ENCODE measurements at places on chromosomes 5 and 9.

- DNase-seq, result no peak
- H3K27ac ChIP-seq, result no peak overlapping the region
- H3K4me1 ChIP-seq, result no peaks in the 10 kb centered on the region
- H3K4me3 ChIP-seq, result no peak overlapping the region
Observed at GRCh38 chr9:10008101-10008799, 604.6 kb downstream of the PTPRD start.

DNA sequence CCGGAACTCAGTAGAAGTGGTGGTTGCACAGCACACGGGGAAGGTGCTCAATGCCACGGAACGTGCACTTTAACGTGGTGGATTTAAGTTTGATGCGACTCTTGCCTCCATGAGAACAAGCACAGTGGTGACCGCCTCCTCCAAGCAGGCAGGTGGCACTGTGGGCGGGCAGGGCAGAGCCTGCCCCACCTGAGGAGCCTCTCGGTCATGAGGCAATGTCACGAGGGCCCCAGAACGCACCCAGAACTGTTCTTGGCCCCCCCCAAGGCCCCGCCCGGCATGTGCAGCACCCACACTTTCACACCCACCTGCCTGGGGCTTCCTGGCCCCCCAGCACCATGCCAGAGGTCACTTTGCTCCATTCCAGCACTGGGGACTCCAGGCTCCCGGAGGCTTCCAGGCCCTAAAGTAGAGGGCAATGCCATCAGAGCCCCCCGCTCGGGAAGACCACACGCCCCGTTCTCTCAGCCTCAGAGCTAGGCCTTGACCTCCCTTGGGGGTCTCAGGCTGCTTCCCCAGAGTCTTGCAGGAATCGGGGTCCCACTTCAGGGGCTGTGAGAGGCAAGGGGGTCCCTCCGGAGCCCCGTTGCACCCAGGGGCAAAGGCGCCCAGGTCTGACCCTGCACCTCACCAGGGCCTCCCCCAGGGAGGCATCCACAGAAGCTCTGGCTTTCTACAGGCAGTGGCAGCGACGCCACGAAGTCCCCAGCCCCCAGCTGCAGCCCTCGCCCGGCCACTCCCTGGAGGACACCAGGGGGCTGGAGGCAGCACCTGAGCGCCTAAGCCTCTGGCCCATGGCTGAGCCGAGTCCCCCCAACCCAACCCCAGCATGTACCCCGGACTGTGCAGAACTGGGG lies 14.0 kb downstream of the CCDC187 start:
- no peak overlapping the region for H3K27ac ChIP-seq
- no peaks in the 10 kb centered on the region for H3K4me1 ChIP-seq
- no peaks in the 10 kb centered on the region for H3K27me3 ChIP-seq
- DNase-seq, result no peak
- H3K36me3 ChIP-seq, result no peaks in the 10 kb centered on the region

GRCh38 chr5:39459071-39459470 lies 34.3 kb upstream of the DAB2 start:
- H3K36me3 ChIP-seq, result no peaks in the 10 kb centered on the region
- no peak overlapping the region for H3K4me3 ChIP-seq
- H3K4me1 ChIP-seq, result no peaks in the 10 kb centered on the region
- H3K27me3 ChIP-seq, result peaks cover 4% of the 10 kb centered on the region
- no peak overlapping the region for H3K27ac ChIP-seq

- H3K4me3 ChIP-seq, result no peak overlapping the region
- no peaks in the 10 kb centered on the region for H3K27me3 ChIP-seq
- H3K27ac ChIP-seq, result no peak overlapping the region
- no peaks in the 10 kb centered on the region for H3K4me1 ChIP-seq
- H3K36me3 ChIP-seq, result no peaks in the 10 kb centered on the region
- no peak for DNase-seq
Observed at GRCh38 chr9:23543419-23543818, 282.6 kb downstream of the ELAVL2 start.

DNA sequence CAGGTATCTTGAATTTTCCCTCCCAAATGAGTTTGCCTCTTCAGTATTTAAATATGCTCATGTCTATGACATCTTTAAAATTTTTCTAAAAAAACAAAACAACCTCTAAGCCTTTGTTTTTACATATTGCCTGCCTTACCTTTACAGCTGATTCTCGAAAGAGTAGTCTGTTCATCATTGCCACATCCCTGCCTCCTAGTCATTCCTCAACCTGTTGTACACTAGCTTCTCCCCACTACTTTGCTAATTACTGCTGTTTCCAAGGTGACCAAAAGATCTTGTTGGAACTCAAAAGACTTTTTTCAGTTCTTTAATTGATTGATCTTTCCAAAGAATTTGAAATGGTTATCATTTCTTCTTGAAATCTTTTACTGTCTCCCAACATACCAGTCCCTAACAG lies 1.9 kb upstream of the NADK2 start:
- no peak overlapping the region for H3K4me3 ChIP-seq
- H3K4me1 ChIP-seq, result peaks cover 17% of the 10 kb centered on the region
- no peaks in the 10 kb centered on the region for H3K36me3 ChIP-seq
- no peaks in the 10 kb centered on the region for H3K27me3 ChIP-seq
- no peak overlapping the region for H3K27ac ChIP-seq

- no peak for DNase-seq
- H3K36me3 ChIP-seq, result no peaks in the 10 kb centered on the region
- H3K27me3 ChIP-seq, result no peaks in the 10 kb centered on the region
- no peak overlapping the region for H3K27ac ChIP-seq
- no peaks in the 10 kb centered on the region for H3K4me1 ChIP-seq
Observed at GRCh38 chr5:154159343-154159742, 31.2 kb upstream of the GALNT10 start.

- no peaks in the 10 kb centered on the region for H3K4me1 ChIP-seq
- no peak overlapping the region for H3K27ac ChIP-seq
- peaks cover 20% of the 10 kb centered on the region for H3K36me3 ChIP-seq
Observed at GRCh38 chr5:169875091-169875728, 105.1 kb downstream of the INSYN2B start.

DNA sequence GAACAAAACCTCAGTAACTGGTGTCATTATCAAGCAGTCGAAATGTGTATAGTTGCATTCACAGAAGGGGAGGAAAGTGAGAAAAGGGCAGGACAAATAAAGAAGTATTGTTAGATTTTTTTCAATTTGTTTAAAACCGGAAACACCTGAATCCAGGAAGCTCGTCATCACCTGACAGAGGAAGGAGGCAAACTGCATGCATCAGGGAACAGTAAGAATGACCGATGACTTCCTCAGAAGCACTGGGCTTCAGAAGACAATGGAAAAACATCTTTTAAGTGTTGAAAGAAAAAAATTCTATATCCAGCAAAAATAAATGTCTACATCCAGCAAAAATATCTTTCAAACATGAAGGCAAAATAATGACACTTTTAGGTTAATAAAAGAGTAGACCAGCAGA lies 29.5 kb downstream of the PLEKHG4B start:
- no peaks in the 10 kb centered on the region for H3K27me3 ChIP-seq
- H3K4me3 ChIP-seq, result no peak overlapping the region
- H3K36me3 ChIP-seq, result no peaks in the 10 kb centered on the region
- H3K27ac ChIP-seq, result no peak overlapping the region
- no peak for DNase-seq
- no peaks in the 10 kb centered on the region for H3K4me1 ChIP-seq

DNA sequence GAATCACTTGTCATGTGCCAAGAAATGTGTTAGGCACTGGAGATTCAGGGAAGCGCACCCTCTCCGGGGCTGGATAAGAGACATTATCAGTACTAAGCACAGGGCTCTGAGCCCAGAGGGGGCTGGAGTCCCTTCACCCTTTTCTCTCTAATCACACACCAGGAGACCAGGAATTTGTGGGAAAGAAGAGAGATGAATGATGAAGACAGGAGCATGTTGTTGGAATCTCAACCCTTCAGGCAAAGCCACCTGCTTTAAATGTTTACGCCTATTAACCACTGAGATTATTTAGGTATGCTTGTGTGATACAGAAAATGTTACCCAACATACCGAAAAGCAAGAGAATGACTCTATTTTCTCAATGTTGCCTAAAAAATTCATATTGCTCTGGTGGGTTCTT lies 119.8 kb downstream of the ENTREP1 start:
- H3K36me3 ChIP-seq, result no peaks in the 10 kb centered on the region
- no peak overlapping the region for H3K4me3 ChIP-seq
- no peak for DNase-seq

GRCh38 chr9:105070176-105070575 lies 142.2 kb upstream of the ABCA1 start:
- H3K27ac ChIP-seq, result no peak overlapping the region
- H3K4me1 ChIP-seq, result no peaks in the 10 kb centered on the region
- H3K4me3 ChIP-seq, result no peak overlapping the region
- DNase-seq, result no peak
- H3K36me3 ChIP-seq, result no peaks in the 10 kb centered on the region
- no peaks in the 10 kb centered on the region for H3K27me3 ChIP-seq

GRCh38 chr9:83199240-83199639 lies 136.3 kb upstream of the RASEF start:
- no peak for DNase-seq
- no peaks in the 10 kb centered on the region for H3K36me3 ChIP-seq
- no peak overlapping the region for H3K4me3 ChIP-seq
- H3K27ac ChIP-seq, result no peak overlapping the region

- DNase-seq, result no peak
- peaks cover 21% of the 10 kb centered on the region for H3K27me3 ChIP-seq
- H3K4me3 ChIP-seq, result peak overlapping the region; percentile 76
Observed at GRCh38 chr9:91425271-91425670, 1.6 kb upstream of the NFIL3 start.

DNA sequence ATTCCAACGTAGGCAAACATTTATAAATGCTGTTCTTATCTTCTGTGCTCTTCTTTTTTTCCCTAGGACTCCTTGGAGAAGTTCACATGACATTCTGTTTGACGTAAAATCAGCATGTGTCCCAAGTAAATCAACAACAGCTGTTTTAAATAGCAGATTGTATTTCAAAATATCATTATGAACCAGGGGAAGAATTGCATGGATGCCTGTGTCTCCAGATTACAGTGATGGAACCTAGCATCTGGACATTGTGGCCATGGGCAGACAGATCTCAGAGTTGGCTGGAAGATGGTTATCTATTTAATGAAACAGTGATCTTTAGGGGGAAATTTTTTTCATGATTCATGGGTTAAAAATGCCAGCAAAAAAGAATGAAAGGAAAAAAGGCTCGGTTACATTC lies 222.0 kb downstream of the MAN2A1 start:
- no peak for DNase-seq
- no peak overlapping the region for H3K27ac ChIP-seq

GRCh38 chr5:5079876-5080275 lies 60.3 kb upstream of the ADAMTS16 start:
- H3K27ac ChIP-seq, result no peak overlapping the region
- H3K4me1 ChIP-seq, result no peaks in the 10 kb centered on the region
- H3K36me3 ChIP-seq, result no peaks in the 10 kb centered on the region
- H3K4me3 ChIP-seq, result no peak overlapping the region

GRCh38 chr9:117742131-117742530 lies 37.9 kb downstream of the TLR4 start:
- no peaks in the 10 kb centered on the region for H3K36me3 ChIP-seq
- H3K27me3 ChIP-seq, result no peaks in the 10 kb centered on the region
- DNase-seq, result no peak
- no peaks in the 10 kb centered on the region for H3K4me1 ChIP-seq

- no peak overlapping the region for H3K27ac ChIP-seq
- no peak overlapping the region for H3K4me3 ChIP-seq
- DNase-seq, result no peak
- H3K27me3 ChIP-seq, result no peaks in the 10 kb centered on the region
- H3K36me3 ChIP-seq, result no peaks in the 10 kb centered on the region
Observed at GRCh38 chr5:151720215-151720614, 33.5 kb upstream of the SPARC start.

DNA sequence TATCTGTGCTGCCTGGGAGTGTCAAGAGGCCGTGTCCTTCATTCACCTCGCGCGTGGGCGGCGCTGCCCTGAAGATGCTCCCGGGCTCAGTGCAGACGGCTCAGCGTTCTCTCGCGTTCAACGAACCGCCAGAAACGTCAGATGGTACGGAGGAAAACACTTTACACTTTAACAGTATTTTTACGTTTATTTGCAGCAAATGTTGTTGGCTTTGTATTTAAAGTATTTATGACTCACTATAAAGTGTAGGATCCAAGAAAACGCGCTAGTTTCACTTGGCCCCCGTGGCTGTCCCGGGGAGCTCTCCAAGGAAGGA lies 544 bp upstream of the ERCC6L2 start:
- H3K4me3 ChIP-seq, result no peak overlapping the region
- H3K4me1 ChIP-seq, result peaks cover 6% of the 10 kb centered on the region
- DNase-seq, result peak; percentile 35

DNA sequence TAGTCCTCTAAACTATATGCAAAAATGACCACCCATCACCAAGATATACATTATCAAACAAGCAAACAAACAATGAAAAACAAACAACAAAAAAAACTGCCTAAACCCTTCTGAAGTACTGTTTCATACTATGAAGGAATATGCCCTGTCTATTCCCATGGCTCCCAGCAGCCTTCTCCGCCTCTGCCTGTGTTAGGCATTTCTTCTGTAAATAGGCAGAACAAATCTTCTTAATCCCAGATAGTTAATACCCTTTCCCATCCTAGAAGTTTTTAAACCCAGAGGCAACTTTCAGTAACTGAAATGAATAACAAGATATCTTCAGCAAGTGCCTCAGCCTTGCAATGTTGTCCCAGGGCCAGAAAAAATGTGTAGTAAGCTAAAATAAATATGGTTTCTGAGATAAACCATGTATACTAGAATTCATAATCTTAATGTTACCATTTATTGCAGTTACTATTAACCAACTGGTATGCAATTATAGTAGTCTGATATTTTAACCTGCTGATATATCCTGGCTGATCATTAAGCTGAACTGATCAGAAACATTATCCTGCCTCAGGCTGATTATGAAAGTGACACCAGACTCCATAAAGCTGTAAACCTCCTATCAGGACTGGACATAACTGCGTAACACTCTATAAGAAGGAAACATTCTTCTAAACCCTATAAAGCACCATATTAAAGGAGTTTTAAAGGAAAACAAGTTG lies 68.5 kb downstream of the ANKRD31 start:
- no peak for DNase-seq
- H3K27ac ChIP-seq, result no peak overlapping the region
- H3K4me3 ChIP-seq, result no peak overlapping the region

DNA sequence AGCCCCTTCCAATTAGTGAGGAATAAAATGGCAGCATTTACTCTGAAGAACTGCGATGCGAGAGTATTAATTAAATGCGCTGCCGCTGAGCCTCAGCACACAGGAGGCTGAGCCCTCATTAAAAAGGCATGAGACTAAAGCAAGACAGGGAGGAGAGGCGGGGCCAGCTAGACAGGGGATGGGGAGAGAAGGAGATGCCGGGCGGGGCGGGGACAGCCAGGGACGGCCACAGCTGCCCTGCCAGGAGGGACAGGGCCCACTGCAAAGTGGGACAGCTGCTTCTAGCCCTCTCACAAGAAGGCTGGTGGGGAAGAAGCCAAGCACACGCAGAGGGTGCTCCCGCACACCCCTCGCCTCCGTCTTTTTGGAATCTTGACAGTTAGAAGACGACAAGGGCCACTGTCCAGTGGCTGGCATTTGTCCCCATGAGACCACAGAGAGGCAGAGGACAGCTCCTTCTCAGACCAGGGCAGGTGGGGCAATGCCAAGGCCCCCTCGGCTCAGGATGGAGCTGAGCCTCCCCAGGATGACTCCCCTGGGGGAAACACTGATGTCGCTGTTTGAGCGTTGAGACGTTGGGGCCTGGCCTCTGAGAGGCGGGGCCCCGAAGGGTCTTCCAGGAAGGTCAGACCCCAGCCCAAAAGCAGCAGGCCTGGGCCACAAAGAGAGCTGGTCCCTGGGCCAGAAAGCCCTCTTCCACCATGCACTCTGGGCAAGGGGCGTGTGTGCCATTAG lies 26.9 kb downstream of the ADAMTS2 start:
- no peaks in the 10 kb centered on the region for H3K4me1 ChIP-seq
- H3K4me3 ChIP-seq, result no peak overlapping the region
- DNase-seq, result no peak
- H3K27me3 ChIP-seq, result no peaks in the 10 kb centered on the region
